ENCODE measurements at places on chromosomes 1 and 21. TPM values are rescaled to one million over a fixed set of nuclear protein-coding genes. Genes with fewer than 3 reads are reported as not detected.

NOS1AP gene
- total RNA-seq: 4.9 TPM

GJB5 gene
- not detected for total RNA-seq

SPATC1L gene
- total RNA-seq: 4.7 TPM

TAS1R1 gene
- not detected for total RNA-seq

ACKR1 gene
- total RNA-seq: 146 TPM

KCNQ4 gene
- 0.96 TPM for total RNA-seq

ST6GALNAC5 gene
- total RNA-seq: 23.1 TPM

OBSCN gene
- total RNA-seq: 39.4 TPM

KRTAP10-5 gene
- total RNA-seq: not detected

LPAR3 gene
- total RNA-seq: 3.6 TPM

SHISAL2A gene
- total RNA-seq: 0.81 TPM

COL9A2 gene
- total RNA-seq: 3.8 TPM

CD247 gene
- 8.9 TPM for total RNA-seq

MRAP gene
- total RNA-seq: 0.46 TPM

AVPR1B gene
- not detected for total RNA-seq

UMODL1 gene
- 0.49 TPM for total RNA-seq

NUP210L gene
- 2.1 TPM for total RNA-seq

ESPN gene
- 4.3 TPM for total RNA-seq

C8A gene
- not detected for total RNA-seq

KIF14 gene
- 0.23 TPM for total RNA-seq

S100A7 gene
- total RNA-seq: not detected

IL22RA1 gene
- total RNA-seq: 0.87 TPM

ESRRG gene
- total RNA-seq: 0.29 TPM

PADI2 gene
- 20.0 TPM for total RNA-seq

SLC30A1 gene
- total RNA-seq: 15.6 TPM

WNT4 gene
- 1.8 TPM for total RNA-seq

CHD5 gene
- total RNA-seq: 0.23 TPM

ANKRD34A gene
- 0.69 TPM for total RNA-seq

CFHR3 gene
- 0.23 TPM for total RNA-seq

TESK2 gene
- total RNA-seq: 8.4 TPM

CC2D1B gene
- total RNA-seq: 52.5 TPM

FNDC10 gene
- 7.4 TPM for total RNA-seq

LEPROT gene
- 107 TPM for total RNA-seq

KLHDC8A gene
- 0.78 TPM for total RNA-seq

SLAMF9 gene
- total RNA-seq: not detected

DPM3 gene
- 71.1 TPM for total RNA-seq

LRRC53 gene
- not detected for total RNA-seq

CENPF gene
- total RNA-seq: 1.5 TPM

TIAM1 gene
- total RNA-seq: 27.3 TPM

Measured in upper lobe of right lung (tissue), 1 donor.